Stimulated activated CD4-positive, alpha-beta T cell treated with anti-CD3 and anti-CD28 coated beads, Interleukin-4, amount 100 ng/mL, for 24 hours (primary cell): ENCODE measurements at places on chromosomes 5 and 9.

- no peak for DNase-seq
These were observed 2.6 kb downstream of the LURAP1L start for GRCh38 chr9:12777121-12778022.

DNA sequence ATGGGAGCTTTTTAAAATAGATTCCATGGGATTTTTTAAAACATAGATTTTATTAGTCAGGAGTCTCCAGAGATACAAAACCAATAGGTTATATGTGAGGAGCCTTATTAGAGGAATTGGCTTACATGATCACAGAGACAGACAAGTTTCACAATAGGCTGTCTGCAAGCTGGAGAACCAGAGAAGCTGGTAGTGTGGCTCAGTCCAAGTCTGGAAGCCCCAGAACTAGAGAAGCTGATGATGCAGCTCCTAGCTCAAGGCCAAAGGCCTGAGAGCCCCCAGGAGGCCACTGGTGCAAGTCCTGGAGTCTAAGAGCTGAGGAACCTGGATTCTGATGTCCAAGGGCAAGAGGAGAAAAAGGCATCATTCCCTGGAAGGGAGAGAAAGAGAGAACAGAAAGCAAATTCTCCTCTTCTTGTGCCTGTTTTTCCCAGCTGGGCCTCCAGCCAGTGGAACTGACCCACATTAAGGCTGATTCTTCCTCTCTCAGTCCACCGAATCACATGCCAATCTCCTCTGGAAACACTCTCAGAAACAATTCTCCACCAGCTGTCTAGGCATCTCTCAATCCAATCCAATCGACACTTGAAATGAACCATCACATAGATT, 59.3 kb downstream of the AHRR start:
- DNase-seq, result peak; percentile 2

DNA sequence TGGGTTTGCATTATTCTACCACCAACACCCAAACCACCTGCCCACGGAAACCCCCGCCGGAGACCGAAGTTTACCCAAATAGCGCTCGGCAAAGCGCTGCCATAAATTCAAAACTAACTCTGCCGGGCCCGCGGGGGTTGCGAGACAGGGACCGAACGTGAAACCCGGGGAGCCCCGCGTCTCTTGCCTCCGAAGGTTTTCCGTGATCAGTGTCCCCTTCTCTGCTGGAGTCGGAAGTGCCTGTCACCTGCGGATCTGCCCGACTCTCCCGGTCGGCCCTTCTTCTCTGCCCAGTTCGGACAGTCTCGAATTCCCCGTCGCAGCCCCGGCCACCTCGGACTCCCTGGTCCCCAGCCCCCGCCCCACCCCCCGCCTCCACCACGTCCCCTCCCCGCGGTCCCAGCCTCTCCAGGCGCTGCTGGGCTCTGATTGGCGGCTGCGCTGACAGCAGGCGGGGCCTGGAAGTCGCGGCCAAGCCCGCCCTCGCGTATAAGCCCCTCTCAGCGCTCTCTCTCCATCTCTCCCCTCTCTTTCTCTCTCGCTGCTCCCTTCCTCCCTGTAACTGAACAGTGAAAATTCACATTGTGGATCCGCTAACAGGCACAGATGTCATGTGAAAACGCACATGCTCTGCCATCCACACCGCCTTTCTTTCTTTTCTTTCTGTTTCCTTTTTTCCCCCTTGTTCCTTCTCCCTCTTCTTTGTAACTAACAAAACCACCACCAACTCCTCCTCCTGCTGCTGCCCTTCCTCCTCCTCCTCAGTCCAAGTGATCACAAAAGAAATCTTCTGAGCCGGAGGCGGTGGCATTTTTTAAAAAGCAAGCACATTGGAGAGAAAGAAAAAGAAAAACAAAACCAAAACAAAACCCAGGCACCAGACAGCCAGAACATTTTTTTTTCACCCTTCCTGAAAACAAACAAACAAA, at the start of gene RORB:
Gene RORB, plus strand, starts transcription at position 517 of the 929 bp plus-strand sequence. CDS start 642 bp downstream, outside the sequence.
- DNase-seq, result no peak

DNA sequence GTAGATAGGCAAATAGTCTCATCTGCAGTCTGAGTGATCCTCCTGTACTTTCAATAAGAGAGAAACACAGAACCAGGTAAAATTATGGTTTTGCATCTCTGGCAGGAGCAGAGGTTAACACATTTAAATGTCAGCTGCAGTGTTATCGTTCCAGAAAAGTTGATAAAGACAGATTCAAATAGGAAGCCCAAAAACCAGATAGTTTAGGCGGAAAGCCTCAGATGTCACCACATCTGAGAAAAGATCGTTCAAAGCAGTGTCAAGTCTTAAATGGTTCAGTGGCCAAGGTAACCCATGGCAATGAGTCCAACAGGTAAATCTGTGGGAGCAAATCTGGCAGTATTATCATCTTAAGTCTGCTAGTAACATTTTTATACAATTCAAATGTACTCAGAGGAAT, 542.1 kb upstream of the MEF2C start:
- no peak for DNase-seq

DNA sequence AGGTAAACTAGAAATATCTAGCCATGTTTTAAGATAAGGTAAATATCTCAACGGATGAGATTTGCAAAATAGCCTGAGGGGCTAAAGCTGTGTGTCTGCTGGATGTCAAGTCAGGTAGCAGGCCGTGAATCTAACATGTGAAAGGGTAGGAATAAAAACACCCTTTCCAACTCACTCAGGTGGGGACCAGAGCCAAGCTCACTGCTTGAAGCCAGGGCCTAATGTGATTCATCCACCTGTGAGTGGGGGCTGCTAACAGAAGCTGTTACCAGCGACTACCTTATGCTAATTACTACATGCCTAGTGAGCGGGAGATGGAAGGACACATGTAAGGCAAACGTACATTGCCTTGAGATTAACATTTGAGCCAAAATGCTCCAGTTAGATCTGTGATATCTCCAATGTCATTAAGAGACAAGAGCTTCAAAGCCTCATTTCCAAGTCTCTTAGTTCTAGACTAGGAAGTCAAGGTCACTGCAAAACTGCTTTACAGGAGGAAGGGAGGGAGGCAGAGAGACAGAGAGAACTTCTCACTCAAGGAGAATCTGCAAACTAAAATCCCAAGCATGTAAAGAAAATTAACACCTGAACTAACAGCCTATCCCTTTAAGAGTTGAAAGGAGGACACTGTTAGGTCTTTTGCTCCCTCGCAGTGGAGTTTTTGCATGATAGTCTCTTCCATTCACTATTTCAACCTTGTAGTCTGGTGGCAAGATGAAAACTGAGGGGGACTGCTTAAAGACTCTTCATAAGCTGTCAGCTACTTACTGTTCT, 141.6 kb upstream of the RPS23 start:
- no peak for DNase-seq

GRCh38 chr5:126483156-126483555, 59.9 kb downstream of the GRAMD2B start:
- no peak for DNase-seq
